ENCODE measurements at places on chromosomes 6 and 20.

DNA sequence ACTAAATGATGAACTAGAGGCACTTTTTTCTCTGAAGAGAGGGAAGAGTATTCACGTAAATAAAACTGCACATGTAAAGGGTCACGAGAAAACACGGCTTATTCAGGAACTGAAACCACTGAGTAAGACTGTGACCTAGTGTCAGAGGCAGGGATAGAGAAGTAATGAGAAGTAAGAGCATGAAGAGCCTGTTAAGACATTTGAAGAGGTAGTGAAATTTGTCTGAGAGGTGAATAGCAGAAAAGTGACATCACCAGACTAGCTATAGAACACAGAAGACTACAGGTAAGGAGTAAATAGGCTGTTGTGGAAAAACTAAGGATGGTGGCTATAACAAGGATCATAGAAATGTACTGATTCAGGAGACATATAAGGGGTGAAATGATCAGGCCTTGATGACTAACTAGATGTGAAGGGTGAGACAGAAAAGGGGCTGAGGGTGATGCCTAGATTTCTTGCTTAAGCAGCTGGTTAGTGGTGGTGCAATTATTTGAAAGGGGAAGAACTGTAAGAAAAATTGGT lies 76.8 kb downstream of the REV3L start:
- no peak for DNase-seq

DNA sequence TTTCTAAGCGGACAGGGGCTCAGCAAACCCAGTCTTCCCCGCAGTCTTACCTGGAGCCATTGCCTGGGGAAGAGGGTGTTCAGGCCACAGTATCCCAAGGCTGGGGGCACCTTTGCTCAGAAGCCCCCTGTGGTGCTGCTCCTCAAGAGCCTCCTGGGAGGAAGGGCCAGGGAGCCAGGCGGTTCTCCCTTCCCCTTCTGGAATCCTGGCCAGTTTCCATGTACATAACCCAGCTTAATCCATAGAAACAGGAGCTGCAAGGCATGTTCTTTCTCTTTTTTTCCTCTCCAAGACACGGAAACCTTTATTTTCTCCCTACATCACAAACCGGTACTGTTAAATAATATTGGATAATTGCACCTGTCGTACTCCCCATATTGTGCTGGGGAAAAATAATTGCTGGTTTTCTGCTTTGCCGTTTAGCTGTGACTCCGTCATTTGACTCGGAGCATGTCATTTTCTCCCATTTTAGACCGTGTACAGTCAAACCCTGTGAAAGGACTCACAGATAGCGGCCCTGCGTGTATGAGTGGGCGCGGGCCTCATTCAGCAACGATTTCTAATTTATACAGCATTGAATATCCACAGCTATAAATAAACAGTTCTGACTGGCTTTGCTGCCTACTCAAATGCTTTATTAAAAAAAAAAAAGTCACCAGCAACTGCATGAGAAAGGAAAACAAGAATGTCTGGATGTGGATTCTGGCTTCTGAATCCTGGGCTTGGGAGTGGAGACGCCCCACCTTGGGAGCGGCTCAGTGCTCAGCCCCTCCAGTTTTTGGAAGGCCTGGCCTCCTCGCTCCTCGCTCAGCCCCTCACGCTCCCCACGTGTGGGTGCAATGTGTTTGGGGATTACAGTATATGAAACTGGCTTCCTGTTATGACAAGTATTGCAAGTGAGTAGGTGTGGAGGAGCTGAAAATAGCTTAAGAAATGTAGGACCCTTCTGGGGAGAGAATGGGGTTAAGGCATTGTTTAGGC lies 67.3 kb downstream of the ADTRP start:
- no peak for DNase-seq

- no peak for DNase-seq
These were observed 178.0 kb upstream of the SASH1 start for GRCh38 chr6:148164645-148165044.

GRCh38 chr6:168133168-168133561 lies 54.2 kb upstream of the FRMD1 start:
- DNase-seq: no peak

GRCh38 chr6:33019372-33019771 lies 10.0 kb upstream of the HLA-DOA start:
- DNase-seq: no peak
